ENCODE measurements at places on chromosomes 12 and 14. TPM values are rescaled to one million over a fixed set of nuclear protein-coding genes. Genes with fewer than 3 reads are reported as not detected.

Gene GPRC5D
- 4.0 TPM for total RNA-seq

- DNase-seq = no peak
- H3K4me3 ChIP-seq = no peak overlapping the region
- no peak overlapping the region for H3K27ac ChIP-seq
- H3K27me3 ChIP-seq = no peaks in the 10 kb centered on the region
Measured at GRCh38 chr14:90753456-90754005, 62.7 kb downstream of the TTC7B start.

Gene SLC8B1
- 78.0 TPM for total RNA-seq

- no peaks in the 10 kb centered on the region for H3K36me3 ChIP-seq
- no peaks in the 10 kb centered on the region for H3K4me1 ChIP-seq
- H3K27ac ChIP-seq = no peak overlapping the region
- DNase-seq = peak; percentile 2
- no peaks in the 10 kb centered on the region for H3K27me3 ChIP-seq
- H3K4me3 ChIP-seq = no peak overlapping the region
Measured at GRCh38 chr12:34403706-34404376, 381.5 kb downstream of the ALG10 start.

DNA sequence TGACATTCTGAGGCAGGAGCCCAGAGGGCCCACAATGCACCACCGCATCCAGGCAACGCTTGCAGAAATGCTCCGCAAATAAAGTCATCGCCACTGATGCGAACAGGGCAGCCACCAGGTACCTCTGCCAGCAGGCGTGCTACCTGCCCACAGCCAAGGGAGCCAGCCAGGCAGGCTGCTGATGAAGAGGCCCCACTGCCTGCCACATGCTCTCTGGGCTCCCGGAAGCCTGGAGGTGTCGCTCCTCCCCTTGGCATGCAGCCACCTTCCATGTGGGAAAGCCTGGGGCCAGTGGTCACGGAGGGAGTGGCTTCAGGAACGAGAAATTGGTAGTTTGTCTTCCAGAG is 14.7 kb downstream of the GPR132 start:
- no peak overlapping the region for H3K4me3 ChIP-seq
- no peaks in the 10 kb centered on the region for H3K36me3 ChIP-seq
- no peaks in the 10 kb centered on the region for H3K27me3 ChIP-seq
- no peak for DNase-seq

Gene LBHD2
- 5.6 TPM for total RNA-seq

Gene EML5
- total RNA-seq = 17.7 TPM

DNA sequence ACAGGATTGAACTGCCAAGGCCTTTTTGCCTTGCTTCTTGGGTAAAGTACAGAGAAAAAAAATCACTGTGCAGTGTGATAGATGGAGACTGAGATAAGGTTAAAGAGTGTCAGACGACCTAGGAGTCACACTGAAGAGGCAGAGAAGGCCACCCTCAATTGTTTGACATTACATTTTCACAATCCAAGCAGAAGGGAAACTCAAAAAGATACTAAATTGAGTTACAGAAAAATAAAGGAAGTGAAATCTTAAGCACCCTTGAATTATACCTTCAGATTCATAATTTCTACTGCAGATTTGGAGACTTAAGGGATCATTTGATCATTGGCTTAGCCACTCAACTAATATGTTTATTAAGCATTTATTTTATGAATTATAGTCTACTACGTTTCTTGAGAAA is 97.1 kb downstream of the MYF5 start:
- no peaks in the 10 kb centered on the region for H3K4me1 ChIP-seq
- no peaks in the 10 kb centered on the region for H3K36me3 ChIP-seq
- DNase-seq = no peak
- H3K27me3 ChIP-seq = no peaks in the 10 kb centered on the region
- H3K4me3 ChIP-seq = no peak overlapping the region

- H3K27ac ChIP-seq = no peak overlapping the region
- DNase-seq = no peak
- H3K4me1 ChIP-seq = peaks cover 11% of the 10 kb centered on the region
- H3K4me3 ChIP-seq = no peak overlapping the region
- no peaks in the 10 kb centered on the region for H3K36me3 ChIP-seq
Measured at GRCh38 chr12:53949631-53950436, 4.9 kb upstream of the HOXC12 start.

GRCh38 chr12:77152623-77153193 is 87.3 kb upstream of the E2F7 start:
- no peak overlapping the region for H3K4me3 ChIP-seq
- H3K27ac ChIP-seq = no peak overlapping the region
- no peaks in the 10 kb centered on the region for H3K36me3 ChIP-seq
- DNase-seq = no peak
- no peaks in the 10 kb centered on the region for H3K4me1 ChIP-seq

DNA sequence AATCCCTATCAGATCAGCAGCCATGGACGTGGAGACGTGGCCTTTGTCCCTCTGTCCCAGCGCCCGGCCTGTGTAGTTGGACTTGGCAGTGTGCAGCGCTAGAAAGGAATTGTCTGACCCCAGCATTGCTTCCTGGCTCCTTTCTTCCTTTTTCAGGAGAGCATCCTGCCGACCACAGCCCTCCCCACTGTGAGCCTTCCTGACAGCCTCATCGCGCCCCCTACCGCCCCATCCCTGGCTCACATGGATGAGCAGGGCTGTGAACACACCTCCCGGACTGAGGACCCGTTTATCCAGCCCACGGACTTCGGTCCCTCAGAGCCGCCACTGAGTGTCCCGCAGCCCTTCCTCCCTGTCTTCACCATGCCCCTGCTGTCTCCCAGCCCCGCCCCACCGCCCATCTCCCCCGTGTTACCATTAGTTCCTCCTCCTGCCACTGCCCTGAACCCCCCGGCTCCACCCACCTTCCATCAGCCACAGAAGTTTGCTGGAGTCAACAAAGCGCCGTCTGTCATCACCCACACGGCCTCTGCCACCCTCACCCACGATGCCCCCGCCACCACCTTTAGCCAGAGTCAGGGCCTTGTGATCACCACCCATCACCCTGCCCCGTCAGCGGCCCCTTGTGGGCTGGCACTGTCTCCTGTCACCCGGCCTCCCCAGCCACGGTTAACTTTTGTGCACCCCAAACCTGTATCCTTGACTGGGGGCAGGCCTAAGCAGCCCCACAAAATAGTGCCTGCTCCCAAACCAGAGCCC is 40.6 kb downstream of the IL31 start:
- no peaks in the 10 kb centered on the region for H3K27me3 ChIP-seq
- no peak overlapping the region for H3K4me3 ChIP-seq
- no peaks in the 10 kb centered on the region for H3K4me1 ChIP-seq
- H3K36me3 ChIP-seq = no peaks in the 10 kb centered on the region
- no peak overlapping the region for H3K27ac ChIP-seq

Gene TMEM30B
- total RNA-seq = 11.4 TPM

Gene KLRC4
- not detected for total RNA-seq

DNA sequence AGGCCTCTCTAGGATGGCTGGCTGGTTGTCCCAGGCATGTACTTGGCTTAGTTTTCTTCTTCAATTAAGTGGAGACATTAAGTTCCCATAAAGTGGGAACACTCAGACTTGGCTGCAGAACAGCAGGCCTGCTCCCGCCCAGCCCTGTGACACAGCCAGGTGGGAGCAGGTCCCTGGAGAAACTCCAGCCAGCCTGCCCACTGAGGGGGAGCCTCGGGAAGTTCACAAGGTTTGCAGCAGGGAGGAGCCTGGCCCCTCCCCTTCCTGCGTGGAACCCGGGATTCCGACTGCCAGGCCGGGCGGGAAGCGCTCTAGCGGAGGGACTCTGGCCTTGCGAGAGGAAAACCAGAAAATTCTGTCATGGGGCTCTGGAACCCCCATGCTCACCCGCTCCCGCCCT is 98.3 kb upstream of the EVL start:
- no peaks in the 10 kb centered on the region for H3K36me3 ChIP-seq
- no peak overlapping the region for H3K4me3 ChIP-seq
- no peaks in the 10 kb centered on the region for H3K27me3 ChIP-seq
- DNase-seq = peak; percentile 49

DNA sequence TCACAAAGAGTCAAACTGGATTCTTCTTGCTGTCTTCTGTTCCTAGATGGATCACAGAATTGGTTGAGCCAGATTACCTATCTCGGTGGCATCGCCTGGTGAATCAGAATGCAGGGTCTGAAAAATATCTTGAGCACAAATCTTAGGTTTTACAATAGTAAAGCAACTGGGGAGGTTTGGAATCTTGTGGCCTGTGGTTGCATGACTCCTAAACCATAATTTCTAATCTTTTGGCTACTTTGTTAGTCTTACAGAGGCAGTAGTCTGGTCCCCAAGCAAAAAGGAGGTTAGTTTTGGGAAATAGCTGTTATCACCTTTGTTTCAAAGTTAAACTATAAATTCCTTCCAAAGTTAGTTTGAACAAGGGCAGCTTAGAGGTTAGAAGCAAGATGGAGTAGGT is 1488.5 kb upstream of the FLRT2 start:
- H3K27ac ChIP-seq = no peak overlapping the region
- H3K27me3 ChIP-seq = no peaks in the 10 kb centered on the region
- H3K4me1 ChIP-seq = peaks cover 4% of the 10 kb centered on the region
- H3K4me3 ChIP-seq = no peak overlapping the region
- no peaks in the 10 kb centered on the region for H3K36me3 ChIP-seq

DNA sequence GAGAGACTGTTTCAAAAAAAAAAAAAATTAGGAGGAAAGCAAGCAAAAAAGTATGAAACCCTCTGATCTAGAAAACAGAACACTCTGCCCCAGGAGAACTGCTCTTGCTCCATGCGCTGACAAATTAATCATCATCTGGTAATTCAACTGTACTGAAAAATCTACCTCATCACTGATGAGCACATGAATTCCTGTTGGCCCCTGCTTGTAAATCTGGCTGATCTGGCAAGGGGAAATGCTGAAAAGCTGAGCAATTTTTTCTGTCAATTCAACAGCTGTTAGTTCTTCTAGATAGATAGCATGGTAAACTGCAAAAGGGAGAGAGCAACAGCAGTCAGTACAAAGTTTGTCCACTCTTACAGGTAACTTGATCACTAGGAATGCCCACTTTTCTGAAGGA is 15.2 kb upstream of the CSRNP2 start:
- H3K4me3 ChIP-seq = no peak overlapping the region
- no peaks in the 10 kb centered on the region for H3K36me3 ChIP-seq
- H3K4me1 ChIP-seq = no peaks in the 10 kb centered on the region

Gene MED13L
- 173 TPM for total RNA-seq

Gene PTPRR
- 0.43 TPM for total RNA-seq

Gene PCED1B
- total RNA-seq = 47.2 TPM

GRCh38 chr14:101495284-101495683 is 66.0 kb upstream of the DIO3 start:
- H3K4me3 ChIP-seq = no peak overlapping the region
- DNase-seq = peak; percentile 7
- H3K36me3 ChIP-seq = no peaks in the 10 kb centered on the region
- no peak overlapping the region for H3K27ac ChIP-seq
- H3K27me3 ChIP-seq = no peaks in the 10 kb centered on the region

DNA sequence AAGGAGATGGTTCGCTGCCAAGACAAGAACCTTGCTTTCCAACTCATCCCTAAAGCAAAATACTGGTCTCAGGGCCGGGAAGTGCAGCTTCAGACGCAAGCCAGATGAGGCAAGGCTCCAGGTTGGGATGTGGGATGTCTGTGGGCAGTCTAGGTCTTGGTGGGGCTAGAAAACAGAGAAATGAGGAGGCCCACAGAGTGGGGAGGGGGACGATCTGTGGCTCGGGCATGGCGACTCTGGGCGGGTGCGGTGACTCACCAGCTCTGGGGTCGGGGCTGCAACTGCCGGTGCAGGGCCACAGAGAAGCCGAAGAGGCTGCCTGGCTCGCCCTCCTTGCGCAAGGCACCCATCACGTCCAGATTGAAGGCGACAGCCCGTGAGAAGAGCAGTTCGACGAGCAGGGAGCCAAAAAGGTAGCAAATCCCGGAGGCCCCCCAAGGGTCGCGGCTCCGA is 459 bp downstream of the ITGA7 start:
- peak overlapping the region; percentile 67 for H3K4me3 ChIP-seq
- peaks cover 19% of the 10 kb centered on the region for H3K4me1 ChIP-seq
- no peaks in the 10 kb centered on the region for H3K27me3 ChIP-seq

DNA sequence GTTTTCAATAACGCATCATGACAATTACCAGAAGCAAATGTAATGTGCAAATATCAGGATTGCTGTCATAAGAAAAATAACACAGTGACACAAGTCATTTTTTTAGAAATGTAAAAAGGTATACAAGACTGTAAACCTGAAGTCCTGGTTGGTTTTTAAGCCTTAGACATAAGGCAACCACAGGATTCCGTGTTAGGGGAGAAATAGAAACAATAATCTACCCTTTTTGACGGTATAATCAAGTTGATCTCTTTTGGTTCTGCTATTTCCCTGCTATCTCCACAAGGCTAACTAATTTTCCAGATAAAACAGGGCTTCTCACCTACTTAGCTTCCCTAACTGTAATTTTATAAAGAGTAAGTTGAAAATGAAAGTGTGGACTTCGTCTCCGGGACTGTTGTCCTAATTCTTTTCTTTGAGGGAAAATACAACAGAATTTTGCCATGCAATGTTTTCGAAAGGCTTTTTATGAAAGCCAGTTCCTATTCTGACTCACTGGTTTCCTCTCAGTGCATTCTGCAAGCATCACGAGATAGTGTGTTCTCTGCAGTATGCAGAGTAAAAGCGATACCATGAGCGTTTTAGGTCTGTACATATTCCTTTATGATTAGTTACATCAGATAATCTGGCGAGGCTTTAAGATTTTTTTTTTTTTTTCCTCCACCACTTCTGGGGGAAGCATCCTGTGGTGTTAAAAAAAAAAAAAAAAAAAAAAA is 10.6 kb downstream of the MYO1H start:
- H3K4me1 ChIP-seq = no peaks in the 10 kb centered on the region
- H3K4me3 ChIP-seq = no peak overlapping the region
- no peak for DNase-seq
- H3K27me3 ChIP-seq = no peaks in the 10 kb centered on the region

- H3K27me3 ChIP-seq = no peaks in the 10 kb centered on the region
- DNase-seq = no peak
- peaks cover 13% of the 10 kb centered on the region for H3K4me1 ChIP-seq
- no peaks in the 10 kb centered on the region for H3K36me3 ChIP-seq
- no peak overlapping the region for H3K4me3 ChIP-seq
Measured at GRCh38 chr12:50665170-50665569, 98.7 kb upstream of the ATF1 start.

Gene TUBA1A
- total RNA-seq = 156 TPM

DNA sequence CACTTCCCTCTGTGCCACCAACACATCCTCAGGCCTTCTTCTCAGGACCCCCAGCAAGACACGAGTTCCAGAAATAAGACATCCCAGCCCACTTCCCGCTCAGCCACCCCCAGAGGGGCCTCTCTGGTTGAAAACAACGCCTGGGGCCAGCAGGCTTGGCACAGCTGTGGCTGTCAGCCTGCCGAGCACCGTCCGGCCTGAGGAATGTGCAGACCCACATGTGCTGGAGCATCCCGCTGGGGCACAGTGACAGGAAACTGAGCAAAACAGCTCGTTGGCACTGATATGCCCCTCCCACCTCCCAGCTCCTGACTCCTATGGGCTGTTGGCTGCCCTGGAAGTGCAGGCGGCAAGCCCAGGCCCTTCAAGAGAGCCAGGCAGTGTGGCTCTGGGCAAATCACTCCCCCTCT is 1.4 kb downstream of the SYNE3 start:
- peak overlapping the region; percentile 79 for H3K27ac ChIP-seq
- H3K4me1 ChIP-seq = peaks cover 54% of the 10 kb centered on the region
- H3K27me3 ChIP-seq = no peaks in the 10 kb centered on the region
- DNase-seq = peak; percentile 67

Gene TMED10
- total RNA-seq = 255 TPM

Gene KERA
- total RNA-seq = not detected
